ENCODE measurements at places on chromosomes 3 and 15.

DNA sequence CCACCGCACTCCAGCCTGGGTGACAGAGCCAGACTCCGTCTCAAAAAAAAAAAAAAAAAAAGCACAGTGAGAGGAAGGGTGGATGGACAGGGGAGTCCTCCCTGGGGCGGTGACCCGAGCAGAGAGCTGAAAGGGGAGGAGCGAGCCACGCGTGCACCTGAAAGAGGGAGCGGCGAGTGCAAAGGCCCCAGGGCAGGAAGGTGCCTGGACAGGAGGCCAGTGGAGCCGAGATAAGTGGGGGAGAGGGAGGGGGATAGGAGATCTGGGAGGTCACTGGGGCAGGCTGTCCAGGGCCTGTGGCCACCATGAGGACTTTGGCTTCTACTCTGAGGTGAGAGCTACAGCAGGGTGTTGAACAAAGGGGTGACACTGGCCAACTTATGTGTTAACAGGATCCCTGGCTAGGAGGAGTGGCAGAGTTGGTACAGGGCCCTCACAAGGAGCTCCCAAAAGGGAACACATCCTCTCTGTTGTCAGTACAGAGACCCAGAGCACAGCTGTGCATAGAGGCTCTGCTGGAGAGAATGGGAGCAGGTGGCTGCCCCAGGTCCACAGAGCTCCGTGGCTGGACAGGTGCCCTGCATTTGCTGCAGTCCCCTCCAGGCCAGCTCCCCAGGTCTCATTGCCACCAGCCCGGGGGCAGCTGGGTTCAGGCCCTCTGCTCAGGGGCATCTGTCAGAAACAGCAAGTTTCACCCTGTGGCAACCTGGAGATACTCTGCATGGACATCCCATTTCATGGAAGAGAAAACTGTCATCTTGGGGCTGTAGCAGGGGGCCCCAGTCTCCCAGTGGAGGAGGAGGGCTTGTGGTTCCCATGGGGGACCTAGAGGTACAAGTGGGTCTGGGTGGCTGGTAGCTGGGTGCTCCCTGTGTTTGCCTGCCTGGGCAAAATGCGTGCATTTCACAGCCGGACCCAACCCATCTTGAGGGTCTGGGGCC is 28.5 kb downstream of the FBLN2 start:
- no peak for DNase-seq

DNA sequence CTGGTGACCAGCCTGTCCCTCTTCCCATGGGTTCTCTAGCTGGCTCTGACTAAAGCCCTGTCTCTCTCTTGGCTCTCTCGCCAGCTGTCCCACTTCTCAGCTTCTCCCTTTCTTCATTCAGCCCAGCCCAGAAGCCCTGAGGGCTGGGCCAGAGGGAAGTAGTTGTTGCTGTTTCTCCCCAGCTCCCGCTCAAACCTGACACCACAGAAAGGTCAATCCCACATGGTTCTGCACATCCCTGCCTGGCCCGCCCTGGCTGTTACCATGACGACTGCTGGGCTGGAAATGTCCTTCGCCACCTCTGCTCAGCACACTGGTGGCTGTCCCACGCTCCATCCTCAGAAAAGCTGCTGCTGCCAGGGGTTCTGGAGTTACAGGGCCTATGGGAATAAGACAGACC is 25.9 kb downstream of the CCDC32 start:
- no peak for DNase-seq

DNA sequence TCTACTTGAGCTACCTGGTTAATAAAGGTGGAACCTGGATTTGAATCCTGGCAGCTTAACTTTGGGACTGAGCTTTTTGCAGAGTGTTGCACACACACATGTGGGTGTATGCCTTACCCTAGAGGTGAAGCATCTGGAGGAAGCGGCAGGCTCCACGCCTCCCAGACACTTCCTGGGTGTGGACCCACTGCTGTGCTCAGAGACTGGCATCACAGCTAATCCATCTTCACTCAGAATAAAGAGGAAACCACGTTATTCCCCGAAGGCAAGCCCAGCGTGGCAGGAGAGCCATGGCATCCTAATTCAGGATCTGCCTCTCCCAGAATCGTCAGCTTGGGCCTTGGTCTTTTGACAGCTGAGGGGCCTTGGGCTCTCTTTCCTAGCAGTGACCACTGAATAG is 25.5 kb downstream of the CCDC13 start:
- peak; percentile 6 for DNase-seq

GRCh38 chr3:30693470-30694120 is 87.2 kb downstream of the TGFBR2 start:
- no peak for DNase-seq

Data from activated T-cell treated with anti-CD3 and anti-CD28 coated beads for 1 hour (primary cell).